Stimulated activated CD4-positive, alpha-beta T cell treated with anti-CD3 and anti-CD28 coated beads, Interleukin-2, amount 100 ng/mL, for 48 hours (primary cell): ENCODE measurements at places on chromosomes 13 and 19.

DNA sequence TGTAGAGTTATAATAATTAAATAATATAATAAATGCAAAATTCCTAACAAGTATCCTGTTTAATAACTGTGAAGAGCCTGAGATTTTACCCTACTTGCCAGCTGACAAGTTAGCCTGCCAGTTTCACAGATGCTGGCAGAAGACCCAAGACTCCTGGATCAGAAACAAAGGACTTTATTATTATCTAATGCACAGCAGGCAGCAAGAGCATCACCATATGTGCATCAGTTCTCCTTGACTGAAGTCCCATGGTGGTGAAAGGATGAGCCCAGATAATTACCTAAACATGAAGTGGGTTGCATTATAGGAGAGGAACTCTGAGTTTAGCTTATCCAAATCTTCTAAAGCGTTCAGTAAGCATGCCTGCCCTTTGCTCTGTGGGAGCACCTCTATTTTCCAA lies 39.1 kb upstream of the MTIF3 start:
- DNase-seq = no peak

- DNase-seq = no peak
Measured at GRCh38 chr13:24892829-24893228, 128.9 kb downstream of the RNF17 start.

GRCh38 chr13:106140476-106140875 lies 395.0 kb downstream of the EFNB2 start:
- no peak for DNase-seq

DNA sequence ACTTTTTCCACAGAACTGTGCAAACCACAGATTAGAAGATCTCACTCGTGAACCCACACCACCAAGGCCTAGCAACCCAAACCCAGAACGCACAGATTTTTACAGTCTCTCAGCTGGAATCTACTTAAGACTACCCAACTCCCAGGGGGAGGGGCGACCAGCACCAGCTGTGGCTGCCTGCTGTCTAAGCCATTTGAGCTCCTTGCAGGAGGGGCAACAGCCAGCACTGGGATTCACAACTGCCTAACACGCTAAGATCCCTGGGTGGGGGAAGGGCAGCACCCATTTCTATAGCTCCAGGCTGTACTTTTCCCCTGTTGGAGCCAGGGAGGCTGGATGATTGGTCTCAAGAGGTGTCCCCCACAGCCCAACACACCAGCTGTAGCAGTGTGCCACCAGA lies 368.8 kb downstream of the SUCLA2 start:
- DNase-seq = no peak

- DNase-seq = no peak
Measured at GRCh38 chr13:50421473-50422130, 406.4 kb downstream of the KCNRG start.
